ENCODE measurements at places on chromosomes 16 and 17.

- DNase-seq, result no peak
These were observed 31.0 kb downstream of the OMG start for GRCh38 chr17:31266042-31266441.

DNA sequence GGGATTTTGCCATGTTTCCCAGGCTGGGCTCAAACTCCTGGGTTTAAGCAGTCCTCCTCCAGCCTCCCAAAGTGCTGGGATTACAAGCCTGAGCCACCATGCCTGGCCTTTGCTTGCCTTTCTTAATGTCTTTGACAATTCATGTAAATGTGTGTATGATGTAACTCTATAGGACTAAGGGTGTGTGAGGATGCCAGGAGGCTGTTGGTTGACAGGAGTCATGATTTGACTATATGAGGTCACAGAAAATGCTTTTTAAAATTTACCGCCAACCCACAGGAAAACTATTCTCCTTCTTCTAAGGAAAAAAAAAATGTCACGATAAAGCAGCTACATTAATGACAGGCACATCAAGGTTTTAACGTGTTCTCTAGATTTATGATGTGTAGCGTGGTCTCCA is 118.8 kb downstream of the WWOX start:
- DNase-seq, result no peak

DNA sequence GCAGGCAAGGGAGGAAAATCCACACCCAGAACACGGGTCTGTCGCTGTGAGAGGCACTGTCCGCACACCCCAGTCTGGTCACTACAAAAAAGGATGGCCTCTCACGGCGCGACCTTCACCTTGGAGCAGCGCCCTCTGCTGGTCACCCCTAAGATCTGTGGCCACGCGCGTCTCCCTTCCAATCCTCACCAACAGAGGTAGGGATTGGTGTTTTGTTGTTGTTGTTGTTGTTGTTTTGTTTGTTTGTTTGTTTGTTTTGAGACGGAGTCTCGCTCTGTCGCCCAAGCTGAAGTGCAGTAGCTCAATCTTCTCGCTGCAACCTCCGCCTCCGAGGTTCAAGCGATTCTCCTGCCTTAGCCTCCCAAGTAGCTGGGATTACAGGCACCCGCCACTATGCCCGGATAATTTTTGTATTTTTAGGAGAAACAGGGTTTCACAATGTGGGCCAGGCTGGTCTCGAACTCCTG is 15.0 kb upstream of the C17orf58 start:
- peak; percentile 92 for DNase-seq

DNA sequence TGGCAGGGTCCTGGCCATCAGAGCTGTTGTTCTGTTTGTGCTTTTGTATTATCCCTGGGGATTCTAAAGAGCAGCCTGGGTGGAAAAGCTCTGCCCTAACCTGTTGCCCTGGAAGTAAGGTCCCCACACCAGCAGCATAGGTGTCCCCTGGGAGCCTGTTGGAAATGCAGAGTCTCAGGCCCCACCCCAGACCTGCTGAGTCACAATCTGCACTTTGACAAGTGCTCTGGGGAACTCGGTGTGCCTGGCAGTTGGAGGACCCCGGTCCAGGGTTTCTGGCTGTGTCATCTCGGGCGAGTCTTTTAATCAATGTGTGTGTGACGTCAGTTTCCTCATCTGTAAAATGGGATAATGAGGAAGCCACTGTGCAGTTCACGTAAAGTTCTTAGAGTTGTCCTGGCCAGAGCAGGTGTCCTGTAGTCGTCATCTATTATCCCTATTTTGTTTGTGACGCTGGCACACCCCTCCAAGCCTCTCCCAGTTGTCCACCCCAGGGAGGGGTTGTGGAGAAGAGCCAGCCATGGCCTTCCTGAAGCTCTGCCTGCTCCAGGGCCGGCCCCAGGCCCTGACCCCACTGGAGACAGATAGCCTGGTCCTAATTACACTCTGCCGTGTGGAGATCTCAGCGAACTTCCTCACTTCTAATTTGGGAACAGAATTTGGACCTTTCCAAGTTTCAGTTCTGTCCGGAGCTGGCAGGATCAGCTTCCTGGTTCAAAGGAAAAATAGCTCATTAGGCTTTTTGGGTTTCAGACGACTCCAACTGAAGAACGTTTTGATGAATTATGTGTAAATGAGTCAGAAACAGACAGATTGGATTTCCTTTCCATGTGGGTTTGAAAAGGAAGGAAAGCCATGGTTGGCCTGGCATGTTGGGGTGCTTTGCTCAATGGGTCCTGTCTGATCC is 295.7 kb upstream of the FOXF1 start:
- no peak for DNase-seq

- no peak for DNase-seq
These were observed 16.2 kb downstream of the KIF19 start for GRCh38 chr17:74342224-74342623.

DNA sequence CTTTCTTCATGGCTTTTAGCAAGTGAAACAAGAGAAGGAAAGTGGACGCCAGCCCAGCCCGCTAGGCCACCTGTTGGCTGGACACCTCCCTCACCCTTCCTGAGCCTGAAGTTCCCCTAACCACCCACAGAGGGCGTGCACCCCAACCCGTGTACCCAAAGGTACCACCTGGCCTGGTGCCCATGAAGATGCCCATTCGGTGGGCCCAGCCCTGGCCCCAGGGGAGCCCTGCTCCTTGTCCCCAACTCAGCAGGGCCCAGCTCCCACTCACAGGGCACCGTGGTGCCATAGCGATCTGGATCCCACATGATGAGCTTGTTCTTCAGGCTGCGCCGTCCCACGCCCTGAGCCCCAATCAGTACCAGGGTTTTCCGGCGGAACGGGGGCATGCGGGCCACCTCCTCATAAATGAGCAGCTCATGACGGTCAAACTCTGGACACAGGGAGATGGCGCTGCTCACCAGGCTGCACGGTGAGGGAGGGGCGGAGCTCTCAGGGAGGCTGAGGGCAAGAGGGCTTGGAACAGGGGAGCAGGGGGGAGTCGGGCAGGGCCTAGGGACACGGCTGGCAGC is 26.8 kb downstream of the MPP2 start:
- no peak for DNase-seq

DNA sequence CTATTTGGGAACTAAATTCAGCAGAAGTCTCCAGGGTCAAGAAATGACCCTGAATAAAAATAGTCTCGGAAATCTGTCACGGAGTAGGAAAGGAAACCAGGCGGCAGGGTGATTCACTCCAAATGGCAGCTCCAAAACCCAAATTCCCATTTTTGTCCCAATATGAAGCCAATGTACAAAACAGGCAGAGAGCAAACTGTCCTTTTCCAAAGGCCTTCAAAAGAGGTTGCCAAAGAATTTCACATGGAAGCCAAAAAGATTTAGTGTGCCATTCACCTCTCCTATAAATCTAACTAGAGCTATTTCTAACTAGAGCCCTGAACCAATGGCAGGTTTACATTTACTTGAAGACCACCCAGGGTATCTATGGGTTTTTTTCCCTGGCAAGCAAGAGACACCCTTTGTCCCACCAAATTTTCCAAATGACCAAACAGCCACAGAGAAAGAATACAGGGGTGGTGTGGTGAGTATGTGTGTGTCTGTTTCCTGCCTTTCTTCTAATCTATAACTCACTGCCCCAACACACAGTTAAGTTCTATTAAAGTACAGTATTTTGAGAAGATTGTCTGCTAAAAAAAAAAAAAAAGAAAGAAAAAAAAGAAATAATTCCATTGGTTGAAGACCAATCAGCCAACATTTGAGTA is 6.8 kb downstream of the MYO1D start:
- DNase-seq, result no peak

- DNase-seq, result no peak
These were observed 53.7 kb downstream of the ELAC2 start for GRCh38 chr17:12964162-12964561.

All from H1 (cell line).